ENCODE measurements at places on chromosomes 2 and 18.

- no peak for DNase-seq
Observed at GRCh38 chr2:221212105-221212504, 360.0 kb downstream of the EPHA4 start.

DNA sequence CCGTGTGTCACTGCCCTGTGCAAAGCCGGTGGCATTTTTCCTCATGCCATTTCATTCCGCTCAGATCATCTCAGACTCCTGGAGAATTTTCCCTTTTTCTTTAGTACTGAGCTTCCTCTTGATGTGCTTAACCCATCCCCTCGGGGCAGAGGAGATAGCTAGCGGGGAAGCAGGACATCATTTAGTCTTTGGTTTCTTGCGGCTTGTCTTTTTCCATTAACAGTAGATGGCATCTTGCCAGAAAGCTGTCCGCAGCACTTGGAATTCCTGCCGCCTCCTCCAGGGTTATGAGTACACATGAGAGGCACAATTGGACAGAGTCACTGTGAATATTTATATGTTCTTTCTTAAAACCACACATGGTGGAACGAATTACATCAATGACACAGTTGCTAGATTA lies 226.6 kb downstream of the ALPK2 start:
- DNase-seq = peak; percentile 85

- peak; percentile 22 for DNase-seq
Observed at GRCh38 chr2:121999264-121999663, 243.8 kb downstream of the TSN start.

GRCh38 chr18:41113885-41114482 lies 841.0 kb upstream of the PIK3C3 start:
- DNase-seq = peak; percentile 85

GRCh38 chr18:13745696-13746095 lies 19.2 kb downstream of the RNMT start:
- DNase-seq = no peak

GRCh38 chr2:233371641-233372040 lies 17.3 kb downstream of the DGKD start:
- no peak for DNase-seq

DNA sequence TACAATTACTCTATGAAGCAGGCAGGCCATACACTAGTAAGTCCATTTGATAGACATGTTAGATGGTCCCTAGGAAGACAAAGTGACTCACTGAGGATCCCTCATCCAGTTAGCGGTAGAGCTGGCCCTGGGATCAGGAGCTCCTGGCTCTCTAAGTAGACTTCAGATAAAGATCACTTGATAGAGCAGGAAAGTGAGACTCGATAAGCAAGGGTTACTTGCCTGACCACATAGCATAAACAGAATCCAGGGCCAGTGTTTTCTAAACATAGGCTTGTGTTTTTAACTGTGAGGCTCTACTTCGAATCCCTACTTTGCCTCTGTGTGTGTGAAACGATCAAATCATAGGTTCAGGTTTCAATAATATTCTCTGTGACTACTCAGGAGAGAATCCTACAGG lies 355.2 kb upstream of the TRIB2 start:
- DNase-seq = no peak

GRCh38 chr2:237682151-237682550 lies 54.8 kb downstream of the LRRFIP1 start:
- DNase-seq = no peak

DNA sequence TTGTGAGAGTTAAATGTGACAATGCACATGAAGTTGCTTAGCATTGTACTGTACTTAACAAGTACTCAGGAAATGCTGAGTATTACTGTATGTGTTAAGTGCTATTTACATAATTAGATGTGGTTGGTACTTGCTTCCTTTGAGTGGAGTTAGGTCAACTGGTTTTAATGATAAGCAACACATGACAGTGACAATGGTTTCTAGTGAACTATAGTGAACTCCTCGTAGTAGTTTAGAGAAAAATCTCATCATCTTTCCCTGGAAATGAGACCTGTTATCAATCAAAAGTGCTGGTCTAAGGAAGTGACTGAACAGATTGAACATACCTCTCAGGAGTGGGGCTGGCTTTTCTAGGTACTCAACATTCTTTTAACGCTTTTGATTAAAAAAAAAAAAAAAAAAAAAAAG lies 29.2 kb upstream of the ZDBF2 start:
- no peak for DNase-seq

GRCh38 chr18:21914739-21915319 lies 174.2 kb downstream of the MIB1 start:
- DNase-seq = peak; percentile 33

DNA sequence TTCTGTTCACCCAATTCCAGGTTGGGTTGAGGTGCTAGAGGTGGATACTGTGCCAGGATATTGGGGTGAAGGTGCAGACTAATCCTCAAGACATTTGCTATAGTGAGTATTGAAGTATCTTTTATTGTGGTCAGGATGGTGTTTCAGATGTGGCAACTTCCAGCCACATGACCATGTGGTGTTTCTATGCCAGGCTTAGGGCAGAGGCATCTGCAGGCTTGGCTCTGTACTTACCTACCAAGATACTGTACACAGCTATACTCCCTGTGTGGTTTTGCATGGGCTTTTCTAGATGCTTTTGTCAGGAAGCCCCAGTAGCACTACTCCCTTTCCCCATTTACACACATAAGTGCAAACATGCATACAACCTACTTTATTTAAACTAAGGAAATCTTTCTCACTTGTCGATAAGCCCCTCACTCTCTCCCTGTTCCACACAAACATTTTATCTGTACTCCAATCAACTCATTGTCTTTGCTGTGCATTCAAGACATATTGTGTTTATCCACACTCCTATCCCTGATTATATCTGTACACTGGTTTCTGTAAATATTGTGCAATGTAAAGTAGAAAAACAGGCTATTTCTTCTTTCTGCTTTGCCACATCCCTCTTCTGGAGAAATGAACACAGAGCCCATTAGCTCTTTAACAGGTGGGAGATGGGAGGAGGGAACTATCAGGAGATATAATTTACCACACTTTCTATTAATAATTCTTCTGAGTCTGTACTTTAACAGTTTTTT lies 12.3 kb downstream of the ARL6IP6 start:
- DNase-seq = peak; percentile 6

GRCh38 chr2:66688951-66689350 lies 254.0 kb downstream of the MEIS1 start:
- no peak for DNase-seq

- no peak for DNase-seq
Observed at GRCh38 chr2:140808820-140809219, 1322.0 kb downstream of the LRP1B start.

- no peak for DNase-seq
Observed at GRCh38 chr18:61435064-61435652, 101.9 kb downstream of the CDH20 start.

DNA sequence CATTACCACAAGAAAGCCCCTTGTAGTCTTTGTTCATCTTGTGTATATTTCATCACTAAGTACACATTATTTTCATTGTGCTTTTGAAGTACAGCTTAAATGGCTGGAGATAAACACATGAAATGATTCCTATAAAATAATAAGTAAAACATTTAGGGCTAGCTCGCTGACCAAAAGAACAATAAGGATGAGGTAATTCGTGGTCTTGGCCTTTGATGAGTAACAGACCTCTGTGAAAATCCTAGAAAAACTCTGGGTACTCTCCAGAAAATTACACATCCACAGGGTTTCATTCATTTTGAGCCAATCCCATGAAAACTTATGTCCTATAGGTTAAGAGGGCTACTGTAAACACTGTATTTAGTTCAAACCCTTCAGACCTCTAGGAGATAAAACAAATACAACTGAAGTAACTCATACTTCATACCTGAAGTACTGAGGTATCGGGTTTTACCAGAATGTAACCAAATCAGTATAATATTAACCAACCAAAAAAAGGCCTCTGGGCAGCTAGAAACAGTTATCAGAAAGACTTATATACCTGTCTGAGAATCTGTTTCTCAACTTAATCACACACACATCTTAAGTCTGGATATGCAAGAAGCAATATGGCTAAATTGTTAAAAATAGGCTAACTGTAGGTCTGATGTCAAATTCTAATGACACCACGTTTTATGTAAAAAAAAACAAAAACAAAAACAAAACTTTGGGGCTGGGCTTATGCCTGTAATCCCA lies 31.0 kb downstream of the CFAP36 start:
- peak; percentile 87 for DNase-seq

- DNase-seq = peak; percentile 90
Observed at GRCh38 chr2:174004905-174005605, 39.9 kb upstream of the SP3 start.

- no peak for DNase-seq
Observed at GRCh38 chr2:226906163-226906693, 70.4 kb downstream of the RHBDD1 start.

GRCh38 chr2:217804338-217804737 lies 198.5 kb downstream of the TNS1 start:
- no peak for DNase-seq

DNA sequence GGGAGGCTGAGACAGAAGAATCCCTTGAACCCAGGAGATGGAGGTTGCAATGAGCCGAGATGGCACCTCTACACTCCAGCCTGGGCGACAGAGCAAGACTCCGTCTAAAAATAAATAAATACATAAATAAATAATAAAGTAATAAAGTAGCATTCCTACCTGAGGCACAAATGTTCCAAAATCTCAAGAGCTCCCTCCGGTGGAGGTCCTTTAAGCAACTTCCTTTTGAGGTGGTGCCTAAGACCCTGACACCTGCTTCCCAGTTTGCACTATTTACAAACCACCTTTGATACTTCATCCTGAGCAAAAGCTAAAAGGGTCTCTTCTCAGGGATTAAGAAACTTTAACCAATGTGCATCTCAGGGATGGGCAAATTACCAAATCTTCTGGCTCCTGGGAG lies 505.1 kb downstream of the CNTNAP5 start:
- no peak for DNase-seq

DNA sequence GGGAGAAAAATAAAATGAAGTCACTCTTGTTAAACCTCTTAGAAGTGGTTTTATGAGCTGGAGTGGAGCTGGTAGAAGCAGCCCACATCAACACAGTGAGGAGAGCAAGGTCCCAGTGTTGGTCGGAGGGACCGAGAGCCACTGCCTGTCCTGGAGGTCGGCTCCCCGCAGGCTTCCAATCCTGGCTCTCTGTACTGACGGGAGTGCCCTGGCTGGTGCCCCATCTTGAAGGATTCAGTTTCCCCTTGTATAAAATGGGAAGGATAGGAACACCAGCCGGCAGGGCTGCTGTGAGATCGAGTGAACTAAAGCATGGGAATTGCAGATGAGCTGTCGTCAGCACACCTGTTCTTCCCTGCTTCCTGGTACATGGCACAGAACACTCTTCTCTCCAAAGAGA lies 104.3 kb upstream of the ID2 start:
- no peak for DNase-seq

- no peak for DNase-seq
Observed at GRCh38 chr18:33924576-33924975, 300.1 kb downstream of the NOL4 start.

GRCh38 chr2:105768961-105769452 lies 24.3 kb downstream of the NCK2 start:
- peak; percentile 67 for DNase-seq

- peak; percentile 69 for DNase-seq
Observed at GRCh38 chr2:68319398-68320117, at the start of gene CNRIP1. Gene CNRIP1 (minus strand): TSS chr2:68319949. CDS start chr2:68319400, 549 bp downstream.

DNA sequence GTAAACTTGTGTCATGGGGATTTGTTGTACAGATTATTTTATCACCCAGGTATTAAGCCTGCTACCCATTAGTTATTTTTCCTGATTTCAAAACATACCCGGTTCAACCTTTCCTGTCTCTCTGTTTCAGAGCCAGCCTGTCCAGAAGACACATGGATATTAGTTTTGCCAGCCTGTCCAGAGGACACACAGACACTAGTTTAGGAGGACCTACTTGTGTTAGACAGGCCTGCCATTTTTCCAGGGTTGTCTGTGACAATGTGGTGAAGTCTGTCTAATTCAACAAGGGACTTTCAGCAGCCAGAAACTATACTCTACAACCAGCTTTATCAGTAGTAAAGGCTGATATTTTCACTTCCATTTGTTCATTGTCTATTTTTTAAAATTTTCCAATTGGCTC lies 56.1 kb upstream of the DCC start:
- DNase-seq = no peak

DNA sequence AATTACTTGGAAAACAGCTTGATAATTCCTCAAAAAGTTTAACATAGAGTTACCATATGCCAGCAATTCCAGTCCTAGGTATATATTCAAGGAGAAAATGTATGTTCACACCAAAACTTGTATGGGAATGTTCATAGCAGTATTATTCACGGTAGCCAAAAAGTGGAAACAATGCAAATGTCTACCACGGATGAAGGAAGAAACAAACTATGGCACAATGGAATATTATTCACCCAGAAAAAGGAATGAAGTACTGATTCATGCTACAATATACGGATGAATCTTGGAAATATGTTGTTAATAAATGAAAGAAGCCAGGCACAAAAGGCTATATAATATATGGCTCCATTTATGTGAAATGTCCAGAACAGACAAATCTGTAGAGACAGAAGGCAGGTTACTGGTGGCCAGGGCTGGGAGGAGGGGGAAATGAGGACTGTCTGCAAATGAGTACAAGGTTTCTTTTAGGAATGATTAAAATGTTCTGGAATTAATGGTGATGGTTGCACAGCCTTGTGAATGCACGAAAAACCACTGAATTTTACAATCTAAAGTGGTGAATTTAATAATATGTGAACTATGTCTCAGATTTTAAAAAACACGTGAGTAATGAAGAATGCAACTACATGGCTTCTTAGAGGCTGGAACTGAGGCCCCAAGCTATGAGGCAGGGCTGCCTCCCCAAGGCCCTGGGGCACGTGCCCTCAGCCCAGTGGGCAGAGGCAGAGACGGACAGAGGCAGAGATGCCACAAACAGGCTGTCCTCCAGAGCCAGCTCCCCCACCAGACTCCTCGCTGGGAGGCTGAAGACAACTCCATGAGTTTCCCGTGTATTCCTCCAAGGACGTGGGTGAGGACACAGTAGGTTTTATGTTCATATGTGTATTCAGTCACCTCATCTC lies 5.0 kb downstream of the LIMS2 start:
- no peak for DNase-seq

GRCh38 chr2:47093626-47094025 lies 61.5 kb downstream of the STPG4 start:
- DNase-seq = no peak

Measured in astrocyte (in vitro differentiated cells and primary cell).